ENCODE measurements at places on chromosomes 1 and 21.

- no peak for DNase-seq
These were observed 18.3 kb downstream of the RCSD1 start for GRCh38 chr1:167648252-167648849.

- no peak for DNase-seq
These were observed 6.7 kb downstream of the CELSR2 start for GRCh38 chr1:109256085-109256484.

GRCh38 chr1:82700476-82700875 is 899.7 kb downstream of the ADGRL2 start:
- no peak for DNase-seq

GRCh38 chr1:84103197-84103992 is 40.7 kb upstream of the PRKACB start:
- no peak for DNase-seq
